Activated effector memory CD4-positive, alpha-beta T cell treated with Interleukin-2 at 50 U/mL for 16 hours (primary cell): ENCODE measurements at places on chromosomes 1 and 21.

- DNase-seq, result no peak
Observed at GRCh38 chr1:66278260-66279021, 255.5 kb upstream of the SGIP1 start.

- DNase-seq, result no peak
Observed at GRCh38 chr1:76410499-76410898, 336.0 kb downstream of the ST6GALNAC3 start.

GRCh38 chr21:45983981-45984551 lies 2.5 kb downstream of the COL6A1 start:
- no peak for DNase-seq

GRCh38 chr1:106534612-106535011 lies 521.9 kb upstream of the PRMT6 start:
- DNase-seq, result no peak

DNA sequence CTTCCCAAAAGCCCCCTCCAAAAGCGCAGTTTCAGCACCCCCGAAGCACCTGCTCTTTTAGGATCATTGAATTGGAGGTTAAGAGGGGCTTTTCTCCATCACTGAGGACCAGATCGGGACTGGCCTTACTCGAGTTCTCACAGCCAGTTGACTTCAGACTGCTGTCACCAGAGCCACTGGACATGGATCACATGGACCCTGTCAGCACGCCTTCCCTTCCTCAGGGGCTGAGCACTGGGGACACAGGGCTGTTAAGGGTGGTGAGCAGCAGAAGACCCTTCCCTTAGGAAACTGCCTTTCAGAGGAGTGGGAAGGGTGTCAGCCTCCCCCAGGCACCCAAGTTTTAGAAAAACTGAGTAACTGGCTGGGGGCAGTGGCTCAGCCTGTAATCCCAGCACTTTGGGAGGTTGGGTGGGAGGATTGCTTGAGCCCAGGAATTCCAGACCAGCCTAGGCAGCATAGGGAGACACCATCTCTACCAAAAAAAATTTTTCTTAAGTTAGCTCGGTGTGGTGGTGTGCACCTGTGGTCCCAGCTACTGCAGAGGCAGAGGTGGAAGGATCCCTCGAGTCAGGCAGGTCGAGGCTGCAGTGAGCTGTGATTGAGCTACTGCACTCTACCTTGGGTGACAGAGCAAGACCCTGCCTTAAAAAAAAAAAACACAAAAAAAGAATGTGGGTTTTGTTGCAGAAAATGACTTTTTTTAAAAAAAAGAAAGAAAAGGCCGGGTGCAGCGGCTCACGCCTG lies 584 bp upstream of the FGR start:
- DNase-seq, result no peak

DNA sequence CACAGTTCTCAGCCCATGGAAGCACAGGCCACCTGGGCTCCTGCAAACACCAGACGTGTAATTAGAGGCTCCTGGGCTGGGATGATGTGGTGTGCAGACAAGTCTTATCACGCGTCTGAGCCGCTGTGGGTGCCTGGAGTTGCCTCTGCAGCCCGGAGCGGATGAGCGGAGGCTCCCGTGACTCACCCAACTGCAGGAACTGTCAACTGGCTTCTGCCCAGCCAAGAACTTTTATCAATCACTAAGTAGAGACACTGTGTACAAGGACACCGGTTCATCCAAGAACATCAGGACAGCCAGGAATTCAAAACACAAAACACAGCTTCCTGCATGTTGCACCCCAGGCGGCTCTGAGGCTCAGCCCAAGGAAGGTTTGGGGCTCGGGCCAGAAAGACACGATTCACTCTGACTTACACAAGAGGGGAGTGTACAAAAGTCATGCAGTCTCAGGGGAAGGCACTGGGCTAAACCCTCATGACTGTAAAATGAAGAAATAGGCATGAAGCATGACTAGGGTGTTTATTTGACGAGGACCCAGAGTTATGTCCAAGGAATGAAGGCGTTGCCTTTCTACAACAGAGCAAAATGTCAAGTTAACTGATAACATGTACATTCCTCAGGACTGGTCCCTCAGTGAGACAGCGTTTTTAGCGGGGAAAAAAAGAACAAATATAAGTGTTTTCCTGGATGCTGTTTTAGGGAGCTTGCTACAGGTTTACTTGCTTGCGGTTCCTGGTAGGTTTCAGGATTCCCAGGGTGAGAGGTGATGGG lies 21.1 kb downstream of the ERRFI1 start:
- no peak for DNase-seq

- no peak for DNase-seq
Observed at GRCh38 chr1:47637111-47637685, 199.4 kb downstream of the FOXD2 start.

DNA sequence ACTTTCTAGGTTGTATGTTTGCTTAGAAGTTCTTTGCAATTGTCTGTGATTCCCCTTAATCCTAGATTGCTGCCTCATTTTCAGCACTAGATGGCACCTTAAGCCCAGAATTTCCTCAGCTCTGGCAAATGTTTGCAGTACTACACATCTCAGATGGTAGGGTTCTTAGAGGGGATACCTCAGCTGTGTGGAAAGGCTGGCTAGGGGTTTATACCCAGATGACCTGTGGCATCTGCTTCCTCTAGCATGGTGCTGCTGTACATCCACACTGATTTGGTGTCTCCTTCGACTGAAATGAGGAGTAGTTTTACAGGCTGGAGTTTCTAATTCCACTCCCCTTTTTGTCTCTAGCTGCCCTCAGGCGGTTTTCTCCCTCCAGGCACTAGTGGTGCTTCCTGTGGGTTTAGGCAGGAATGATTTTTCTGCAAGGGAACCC lies 23.5 kb downstream of the ASB17 start:
- no peak for DNase-seq

- DNase-seq, result no peak
Observed at GRCh38 chr1:8938232-8938999, 7.3 kb upstream of the CA6 start.

- DNase-seq, result no peak
Observed at GRCh38 chr1:82700476-82700875, 899.7 kb downstream of the ADGRL2 start.
